CD4-positive, alpha-beta T cell (primary cell): ENCODE measurements at places on chromosomes 1 and 21. TPM values are rescaled to one million over a fixed set of nuclear protein-coding genes. Genes with fewer than 3 reads are reported as not detected.

GRCh38 chr1:2290595-2291510 is 62.7 kb downstream of the SKI start:
- H3K27me3 ChIP-seq = no peaks in the 10 kb centered on the region
- peak overlapping the region; percentile 51 for H3K4me3 ChIP-seq
- H3K36me3 ChIP-seq = peaks cover 11% of the 10 kb centered on the region
- H3K4me1 ChIP-seq = peaks cover 97% of the 10 kb centered on the region
- DNase-seq = peak; percentile 69

GRCh38 chr1:1842360-1843146 is 48.3 kb downstream of the GNB1 start:
- no peak for DNase-seq
- peaks cover 32% of the 10 kb centered on the region for H3K36me3 ChIP-seq
- no peak overlapping the region for H3K27ac ChIP-seq
- H3K4me1 ChIP-seq = peaks cover 57% of the 10 kb centered on the region
- H3K27me3 ChIP-seq = no peaks in the 10 kb centered on the region
- H3K4me3 ChIP-seq = no peak overlapping the region

ETV3L gene
- total RNA-seq = not detected

CNR2 gene
- total RNA-seq = not detected

- no peaks in the 10 kb centered on the region for H3K27me3 ChIP-seq
- H3K36me3 ChIP-seq = no peaks in the 10 kb centered on the region
- no peaks in the 10 kb centered on the region for H3K4me1 ChIP-seq
- no peak overlapping the region for H3K27ac ChIP-seq
- no peak for DNase-seq
Observed at GRCh38 chr21:28737674-28738419, 254.8 kb downstream of the LTN1 start.

- H3K36me3 ChIP-seq = no peaks in the 10 kb centered on the region
- H3K4me3 ChIP-seq = no peak overlapping the region
- no peaks in the 10 kb centered on the region for H3K27me3 ChIP-seq
- H3K4me1 ChIP-seq = peaks cover 23% of the 10 kb centered on the region
- DNase-seq = no peak
- no peak overlapping the region for H3K27ac ChIP-seq
Observed at GRCh38 chr1:116131866-116132605, 20.8 kb downstream of the MAB21L3 start.

GRCh38 chr21:34770576-34770975 is 101.8 kb downstream of the CLIC6 start:
- H3K4me1 ChIP-seq = no peaks in the 10 kb centered on the region
- H3K36me3 ChIP-seq = no peaks in the 10 kb centered on the region
- no peak for DNase-seq

DNA sequence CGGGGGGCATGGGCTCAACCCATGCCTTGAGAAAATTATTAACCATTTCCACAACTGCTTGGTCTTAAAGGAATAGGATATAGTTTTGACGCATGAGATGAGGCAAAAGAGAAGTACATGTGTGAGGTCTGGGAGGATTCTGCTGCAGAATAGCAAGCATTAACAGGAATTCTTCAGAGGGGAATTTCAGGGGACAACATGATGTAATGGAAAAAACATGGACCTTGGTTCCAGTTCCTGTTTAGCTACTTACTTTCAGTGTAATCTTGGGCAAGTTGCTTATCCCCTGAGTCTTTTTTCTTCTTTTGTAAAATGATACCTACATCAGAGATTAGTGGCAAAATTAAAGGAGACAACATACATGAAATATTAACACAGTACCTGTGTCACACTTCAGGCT is 85.6 kb downstream of the PRRX1 start:
- peaks cover 2% of the 10 kb centered on the region for H3K27me3 ChIP-seq
- no peak for DNase-seq
- no peak overlapping the region for H3K27ac ChIP-seq
- no peaks in the 10 kb centered on the region for H3K4me1 ChIP-seq

- no peak overlapping the region for H3K27ac ChIP-seq
- H3K36me3 ChIP-seq = no peaks in the 10 kb centered on the region
- DNase-seq = no peak
- peaks cover 3% of the 10 kb centered on the region for H3K27me3 ChIP-seq
Observed at GRCh38 chr1:163357378-163357777, 35.6 kb downstream of the NUF2 start.

TESK2 gene
- total RNA-seq = 3.4 TPM

- H3K4me3 ChIP-seq = peak within 1 kb of the TSS; percentile 34
- peaks cover 37% of the 10 kb centered on the region for H3K27me3 ChIP-seq
- DNase-seq = no peak
- H3K4me1 ChIP-seq = no peaks in the 10 kb centered on the region
Observed at GRCh38 chr1:69567652-69568420, at the start of gene LRRC7. TSS of gene LRRC7 (plus strand) at chr1:69567922. CDS start at chr1:69568640, 718 bp downstream.

DNA sequence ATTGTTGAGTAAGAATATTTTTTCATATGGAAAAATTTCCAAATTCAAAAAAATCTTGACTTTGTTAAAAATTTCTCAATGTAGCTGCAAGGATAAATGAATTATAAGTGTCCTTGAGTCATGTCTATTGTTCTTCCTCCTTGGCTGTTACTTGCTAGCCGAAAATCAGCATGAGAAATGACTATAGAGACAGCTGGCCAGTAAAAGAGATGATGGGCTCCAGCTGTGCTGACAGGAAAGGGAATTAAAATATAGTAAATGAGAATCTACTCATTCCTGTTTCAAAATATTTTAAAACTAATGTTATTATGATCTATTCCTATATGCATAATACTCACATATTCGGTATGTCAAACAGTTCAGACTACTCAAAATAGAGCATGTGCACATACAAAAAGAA is 1292.6 kb downstream of the BRINP3 start:
- DNase-seq = no peak
- no peak overlapping the region for H3K4me3 ChIP-seq
- H3K36me3 ChIP-seq = no peaks in the 10 kb centered on the region
- H3K27me3 ChIP-seq = no peaks in the 10 kb centered on the region
- no peaks in the 10 kb centered on the region for H3K4me1 ChIP-seq
- H3K27ac ChIP-seq = no peak overlapping the region

DNA sequence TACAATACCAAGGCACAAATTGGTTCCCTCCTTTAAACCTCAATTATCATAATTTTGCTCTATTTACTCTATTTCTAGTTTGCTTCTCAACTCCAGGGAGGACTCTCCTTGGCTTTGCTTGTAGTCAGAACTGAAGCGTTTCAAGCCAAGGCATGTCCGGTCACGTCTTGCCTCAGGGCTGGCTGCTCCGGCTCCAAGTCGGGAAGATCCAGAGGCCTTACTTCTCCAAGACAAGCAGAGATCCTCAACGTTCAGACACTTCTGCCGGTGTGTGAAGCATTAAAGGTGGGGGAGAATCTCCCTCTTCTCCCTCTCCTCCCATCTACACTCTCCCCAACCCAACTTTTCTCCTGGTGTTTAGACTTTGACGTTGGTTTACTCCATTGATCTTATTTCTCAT is 7.2 kb upstream of the HHAT start:
- no peak overlapping the region for H3K4me3 ChIP-seq
- peaks cover 4% of the 10 kb centered on the region for H3K27me3 ChIP-seq
- DNase-seq = no peak
- no peak overlapping the region for H3K27ac ChIP-seq
- no peaks in the 10 kb centered on the region for H3K36me3 ChIP-seq

SLC2A5 gene
- total RNA-seq = not detected

SLC9C2 gene
- total RNA-seq = not detected

OR2L13 gene
- total RNA-seq = not detected

DNA sequence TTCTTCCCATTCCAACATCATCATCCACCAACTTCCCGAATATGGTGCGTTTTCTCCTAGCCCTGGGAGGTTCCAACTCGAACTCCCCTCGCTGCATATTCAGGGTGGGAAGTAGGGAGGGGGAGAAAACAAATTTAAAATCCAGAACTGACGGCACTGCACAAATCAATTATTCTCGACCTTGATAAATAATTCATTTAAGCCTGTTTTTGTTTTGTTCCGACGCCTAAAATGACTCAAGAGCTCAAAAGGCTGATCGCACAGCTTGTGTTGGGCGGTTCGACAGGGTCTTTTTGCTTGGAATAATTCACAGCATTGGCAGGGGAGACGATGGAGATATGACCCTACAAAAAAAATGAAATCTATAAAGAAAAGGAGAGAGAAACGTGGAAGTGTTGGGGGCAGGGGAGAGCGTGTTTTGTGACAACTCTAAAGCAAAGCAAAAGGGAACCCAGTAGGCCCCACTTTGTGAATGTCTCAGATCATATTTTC is 3.1 kb upstream of the BARHL2 start:
- no peaks in the 10 kb centered on the region for H3K36me3 ChIP-seq
- H3K27ac ChIP-seq = no peak overlapping the region
- H3K27me3 ChIP-seq = peaks cover 95% of the 10 kb centered on the region
- no peak for DNase-seq

GJA9 gene
- total RNA-seq = not detected

MORC3 gene
- 70.2 TPM for total RNA-seq

PDPN gene
- not detected for total RNA-seq

DNALI1 gene
- total RNA-seq = not detected

NEK7 gene
- total RNA-seq = 11.8 TPM

GRCh38 chr1:210541680-210542358 is 213.1 kb downstream of the HHAT start:
- no peaks in the 10 kb centered on the region for H3K27me3 ChIP-seq
- H3K4me3 ChIP-seq = no peak overlapping the region
- DNase-seq = no peak
- H3K27ac ChIP-seq = no peak overlapping the region
- no peaks in the 10 kb centered on the region for H3K36me3 ChIP-seq

DNA sequence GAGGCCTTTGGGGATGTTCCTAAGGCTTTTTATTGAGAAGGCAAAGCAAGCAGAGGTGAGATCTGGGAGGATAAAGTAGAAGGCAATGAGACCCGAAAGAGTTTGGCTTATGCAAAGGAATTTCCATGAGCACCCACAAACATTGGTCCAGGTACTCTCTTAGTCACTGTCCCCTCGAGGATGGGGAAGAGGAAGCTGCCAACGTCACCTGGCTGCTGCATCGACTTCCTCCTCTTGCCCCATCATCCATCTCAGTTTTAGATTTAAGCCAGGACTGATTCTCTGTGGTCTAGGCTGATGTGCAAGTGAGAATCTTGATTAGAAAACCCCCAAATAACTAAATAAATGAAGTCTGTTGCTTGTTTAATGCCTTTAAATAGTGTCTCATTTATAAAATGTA is 28.7 kb downstream of the RUNX1 start:
- no peak for DNase-seq
- peaks cover 81% of the 10 kb centered on the region for H3K4me1 ChIP-seq
- H3K36me3 ChIP-seq = peaks cover 50% of the 10 kb centered on the region
- H3K27ac ChIP-seq = no peak overlapping the region

DNA sequence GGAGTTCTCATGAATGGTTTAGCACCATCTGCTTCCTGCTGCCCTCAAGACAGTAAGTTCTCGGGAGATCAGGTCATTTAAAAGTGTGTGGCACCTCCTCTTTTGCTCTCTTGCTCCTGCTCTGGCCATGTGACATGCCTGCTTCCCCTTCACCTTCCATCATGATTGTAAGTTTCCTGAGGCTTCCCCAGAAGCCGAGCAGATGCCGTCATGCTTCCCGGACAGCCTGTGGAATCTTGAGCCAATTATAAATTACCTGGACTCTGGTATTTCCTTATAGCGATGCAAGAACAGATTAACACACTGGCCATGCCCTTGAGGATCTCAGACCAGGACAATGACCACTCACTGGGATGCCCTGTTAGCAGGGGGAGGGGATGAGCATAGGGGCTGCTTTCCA is 212.3 kb downstream of the MATN1 start:
- no peaks in the 10 kb centered on the region for H3K27me3 ChIP-seq
- H3K4me3 ChIP-seq = no peak overlapping the region
- no peak overlapping the region for H3K27ac ChIP-seq

CHIA gene
- total RNA-seq = not detected

DNA sequence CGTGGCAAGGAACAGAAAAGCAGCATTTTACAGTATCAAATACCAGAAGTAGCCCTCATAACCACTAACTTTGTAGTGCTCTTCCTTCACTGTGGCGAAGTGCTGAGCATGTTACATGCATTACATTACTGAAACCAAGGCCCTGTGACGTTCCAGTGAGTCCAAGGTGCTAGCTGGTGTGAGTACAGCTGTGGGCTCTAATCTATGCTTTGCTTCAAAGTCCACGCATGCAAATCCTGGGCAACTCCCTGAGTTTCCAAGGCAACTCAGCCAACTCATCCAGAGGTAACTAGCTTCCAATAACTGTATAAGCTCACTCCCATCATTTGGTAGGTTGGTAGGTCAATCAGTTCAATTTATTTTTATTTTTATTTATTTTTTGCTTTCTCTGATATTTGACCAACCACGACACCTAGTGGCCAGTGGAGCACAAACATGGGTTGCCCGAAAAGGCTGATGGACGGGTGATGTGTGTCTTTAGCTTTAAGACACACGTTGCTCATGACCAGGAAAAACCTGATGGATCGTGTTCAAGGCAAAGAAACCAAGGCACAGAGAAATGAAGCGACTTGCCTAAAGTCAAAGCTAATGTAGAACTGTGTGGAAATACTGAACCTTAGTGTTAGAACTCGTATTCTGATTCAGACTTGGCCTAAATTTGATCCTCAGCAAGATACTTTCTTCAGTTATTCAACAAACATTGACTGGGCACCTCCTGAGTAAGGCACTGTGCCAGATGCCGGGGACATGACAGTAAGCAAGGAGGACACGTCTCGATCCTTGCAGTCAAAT is 73.0 kb downstream of the GNG12 start:
- peaks cover 10% of the 10 kb centered on the region for H3K27me3 ChIP-seq
- no peaks in the 10 kb centered on the region for H3K4me1 ChIP-seq
- no peak overlapping the region for H3K27ac ChIP-seq
- H3K4me3 ChIP-seq = no peak overlapping the region

- peaks cover 30% of the 10 kb centered on the region for H3K4me1 ChIP-seq
- peak; percentile 55 for DNase-seq
- peak overlapping the region; percentile 72 for H3K4me3 ChIP-seq
- H3K27ac ChIP-seq = no peak overlapping the region
Observed at GRCh38 chr1:91884459-91885212, 1.3 kb downstream of the TGFBR3 start.

GRCh38 chr1:177448652-177449357 is 278.0 kb downstream of the BRINP2 start:
- no peak overlapping the region for H3K4me3 ChIP-seq
- H3K4me1 ChIP-seq = no peaks in the 10 kb centered on the region
- DNase-seq = no peak
- no peaks in the 10 kb centered on the region for H3K36me3 ChIP-seq
- no peaks in the 10 kb centered on the region for H3K27me3 ChIP-seq
- no peak overlapping the region for H3K27ac ChIP-seq

DNA sequence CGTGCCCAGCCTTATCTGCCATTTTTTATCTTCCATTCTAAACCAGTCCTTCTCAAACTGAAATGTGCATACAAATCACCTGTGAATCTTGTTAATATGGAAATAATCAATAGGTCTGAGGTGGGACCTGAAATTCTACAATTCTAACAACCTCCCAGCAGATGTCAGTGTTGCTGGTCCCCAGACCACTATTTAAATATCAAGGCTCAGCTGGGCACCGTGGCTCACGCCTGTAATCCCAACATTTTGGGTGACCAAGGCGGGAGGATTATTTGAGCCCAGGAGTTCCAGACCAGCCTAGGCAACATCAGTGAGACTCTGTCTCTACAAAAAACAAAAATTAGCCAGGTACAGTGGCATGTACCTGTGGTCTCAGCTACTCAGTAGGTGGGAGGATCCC is 4.1 kb downstream of the UQCRHL start:
- DNase-seq = peak; percentile 29
- H3K4me1 ChIP-seq = peaks cover 2% of the 10 kb centered on the region
- no peak overlapping the region for H3K4me3 ChIP-seq
- no peak overlapping the region for H3K27ac ChIP-seq
- H3K27me3 ChIP-seq = peaks cover 2% of the 10 kb centered on the region

GRCh38 chr1:2556277-2556677 is at the start of gene TNFRSF14:
TSS of gene TNFRSF14 (plus strand) at chr1:2556371. CDS start at chr1:2556665, 294 bp downstream.
- H3K36me3 ChIP-seq = peaks cover 38% of the 10 kb centered on the region
- peak; percentile 61 for DNase-seq
- H3K4me1 ChIP-seq = peaks cover 59% of the 10 kb centered on the region
- H3K4me3 ChIP-seq = peak within 1 kb of the TSS; percentile 99

GMEB1 gene
- 9.0 TPM for total RNA-seq

- no peak overlapping the region for H3K27ac ChIP-seq
- H3K4me1 ChIP-seq = peaks cover 8% of the 10 kb centered on the region
Observed at GRCh38 chr1:225657462-225657989, 4.6 kb upstream of the ENAH start.
